Foreskin keratinocyte (primary cell): ENCODE measurements at places on chromosomes 1 and 21. TPM values are rescaled to one million over a fixed set of nuclear protein-coding genes. Genes with fewer than 3 reads are reported as not detected.

DNA sequence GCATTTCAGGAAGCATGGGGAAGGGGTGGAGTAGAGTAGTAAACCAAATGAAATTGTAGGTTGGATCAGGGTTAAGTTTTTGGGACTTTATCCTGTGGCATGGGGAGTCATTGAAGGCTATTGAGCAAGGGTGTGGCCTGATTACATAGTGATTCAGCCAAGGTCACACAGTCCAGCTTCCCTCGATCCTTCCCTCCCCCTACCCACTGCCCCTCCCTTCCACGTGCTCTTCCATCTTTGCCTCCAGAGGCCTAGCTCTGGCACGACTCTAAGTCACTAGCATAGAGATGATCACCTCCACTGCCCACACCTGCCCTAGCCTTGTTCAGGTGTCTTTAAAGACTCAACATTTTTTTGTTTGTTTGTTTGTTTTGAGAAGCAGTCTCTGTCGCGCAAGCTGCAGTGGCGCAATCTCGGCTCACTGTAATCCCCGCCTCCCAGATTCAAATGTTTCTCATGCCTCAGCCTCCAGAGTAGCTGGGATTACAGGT lies 37.2 kb upstream of the SLC9A1 start:
- DNase-seq, result no peak

DNA sequence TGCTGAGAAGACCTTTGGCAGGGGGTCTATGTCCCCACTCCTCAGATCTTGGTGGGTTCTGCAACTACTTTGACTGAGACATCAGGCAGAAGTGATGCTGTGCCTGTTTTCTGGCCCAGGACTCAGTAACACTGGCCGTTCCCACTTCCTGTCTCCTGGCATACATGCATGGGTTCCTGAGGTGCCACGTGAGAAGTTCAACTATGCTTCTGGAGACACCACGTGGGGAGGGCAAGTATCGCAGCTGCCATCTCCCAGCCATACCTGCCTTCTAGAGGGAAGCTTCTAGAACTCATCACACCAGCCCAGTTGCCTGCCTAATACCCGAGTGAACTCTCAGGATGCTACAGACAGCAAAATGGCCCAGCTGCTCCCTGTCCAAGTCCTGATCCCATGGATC lies 65.8 kb downstream of the TRABD2B start:
- DNase-seq, result no peak

DNA sequence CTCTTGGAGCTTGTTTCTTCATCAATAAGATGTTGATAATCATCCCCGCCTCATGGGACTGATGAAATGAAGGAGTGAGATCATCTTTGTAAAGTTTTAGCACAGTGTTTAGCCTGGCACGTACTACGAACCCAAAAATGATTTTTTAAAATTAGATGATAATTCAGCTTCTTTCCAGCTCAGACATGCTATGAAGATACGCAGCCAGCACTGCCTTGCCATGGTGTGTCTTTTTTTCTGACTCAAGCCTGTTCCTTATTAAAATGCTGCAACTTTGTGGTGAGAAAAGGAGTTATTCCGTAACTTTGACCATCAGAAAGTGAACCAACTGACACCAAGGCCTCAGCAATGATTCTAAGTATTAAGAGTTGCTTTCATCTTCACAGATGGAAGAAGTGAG lies 269.0 kb downstream of the LTN1 start:
- DNase-seq, result no peak

DNA sequence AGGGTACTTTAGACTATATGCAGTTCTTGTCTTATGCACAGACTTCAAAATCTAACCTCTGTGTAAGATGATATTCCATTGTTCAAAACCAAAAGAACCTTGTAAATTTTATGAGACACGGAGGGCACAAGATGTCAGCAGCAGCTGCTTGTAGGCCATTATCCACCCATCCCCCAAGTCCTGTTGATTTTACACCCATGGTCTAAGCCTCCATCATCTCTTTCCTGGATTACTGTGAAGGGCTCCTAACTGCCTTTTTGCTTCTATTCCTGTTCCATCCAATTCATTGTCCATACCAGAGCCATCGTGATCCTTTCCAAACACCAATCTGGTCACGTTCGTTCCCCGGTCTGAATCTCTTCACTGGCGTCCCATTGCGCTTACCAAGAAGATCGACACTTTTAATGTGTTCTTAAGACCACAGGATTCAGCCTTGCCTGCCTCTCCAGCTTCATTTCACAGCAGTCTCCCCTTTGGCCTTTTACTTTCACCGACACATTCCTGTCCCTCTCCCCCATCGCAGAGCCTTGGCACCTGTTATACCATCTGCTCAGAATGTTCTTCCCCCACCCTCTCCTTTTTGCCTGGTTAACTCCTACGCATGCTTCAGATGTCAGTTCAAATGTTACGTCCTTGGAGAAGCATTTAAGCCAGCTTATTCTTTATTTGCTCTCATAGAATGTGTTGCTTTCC lies 107.3 kb upstream of the POU3F1 start:
- no peak for DNase-seq

GRCh38 chr1:234990328-234990675 lies 138.3 kb downstream of the TOMM20 start:
- no peak for DNase-seq

- no peak for DNase-seq
These were observed 4.9 kb upstream of the BRWD1 start for GRCh38 chr21:39318091-39318959.

DNA sequence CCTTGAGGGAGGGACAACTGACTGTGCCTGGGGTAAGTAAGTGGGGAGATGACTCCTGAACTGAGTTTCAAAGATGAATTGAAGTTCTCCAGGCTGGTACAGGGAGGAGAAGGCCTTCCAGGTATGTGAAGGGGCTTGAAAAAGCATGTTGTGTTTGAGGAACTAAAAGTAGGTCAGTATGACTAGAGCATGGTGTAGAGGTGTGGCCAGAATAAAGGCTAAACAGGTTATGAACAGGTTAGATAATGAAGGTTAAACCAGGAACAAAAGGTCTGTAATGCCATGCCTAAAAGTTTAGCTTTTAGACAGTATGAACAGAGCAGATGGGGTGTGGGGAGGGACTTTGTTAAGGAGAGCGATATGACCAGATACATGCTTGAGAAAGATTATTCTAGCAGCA lies 7.3 kb upstream of the CLSPN start:
- no peak for DNase-seq

- no peak for DNase-seq
These were observed 47.0 kb upstream of the EFHD2 start for GRCh38 chr1:15362737-15363128.

DNA sequence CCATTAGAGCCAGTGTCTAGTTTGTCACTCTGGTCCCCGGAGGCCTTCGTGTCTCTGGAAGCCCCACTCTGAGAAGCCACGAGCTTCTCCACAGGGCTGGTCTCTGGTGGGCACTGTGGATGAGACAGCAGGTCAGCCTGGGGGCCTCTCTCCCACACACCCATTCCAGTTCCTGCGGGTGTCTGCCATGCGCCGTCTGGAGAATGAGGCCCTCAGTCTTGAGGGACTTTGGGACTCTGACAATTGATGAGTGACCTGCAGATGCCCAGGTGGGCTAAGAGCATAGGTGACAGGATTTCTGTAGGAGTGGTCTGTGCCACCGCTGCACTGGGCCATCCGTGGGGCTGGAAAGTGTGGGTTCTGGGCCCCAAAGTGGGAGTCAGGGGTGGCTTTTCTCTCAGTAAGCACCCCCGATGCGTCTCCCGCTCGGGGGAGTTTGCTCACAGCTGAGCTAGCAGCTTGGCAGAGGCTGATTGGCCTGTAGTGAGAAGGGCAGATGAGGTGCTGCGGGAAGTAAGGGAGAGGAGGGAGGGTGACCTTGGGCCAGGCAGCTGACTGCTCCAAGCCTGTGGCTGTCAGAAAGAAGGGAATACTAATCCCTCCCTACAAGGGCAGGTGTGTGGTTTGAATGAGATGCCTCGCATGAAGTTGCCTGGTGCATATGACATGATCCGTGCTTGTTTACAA lies 26.4 kb downstream of the LHX4 start:
- DNase-seq, result no peak

DNA sequence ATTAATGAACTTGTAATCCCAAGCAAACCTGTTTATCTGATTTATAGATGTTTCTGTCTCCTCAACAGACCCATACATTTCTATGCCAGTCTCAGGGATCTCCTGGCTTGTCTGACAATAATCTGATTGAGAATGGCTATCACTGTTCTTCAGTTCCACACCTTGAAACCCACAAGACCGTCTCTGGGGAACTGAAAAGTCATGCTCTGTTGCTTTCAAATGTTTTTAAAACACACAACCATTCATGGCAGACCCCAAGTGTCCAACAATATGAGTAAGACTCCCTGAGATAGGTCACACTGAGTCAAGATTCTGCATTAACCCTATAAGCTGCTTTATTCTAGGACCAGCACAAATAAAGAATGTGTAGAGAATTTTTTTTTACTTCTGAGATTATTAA lies 611.2 kb upstream of the PLXNA2 start:
- no peak for DNase-seq

WNT4 gene
- polyA plus RNA-seq, result 0.17 and 0.26 TPM in 2 replicates

CLDN19 gene
- polyA plus RNA-seq, result not detected in 2 replicates

CSF3R gene
- polyA plus RNA-seq, result not detected in 2 replicates

TAS1R1 gene
- not detected in 2 replicates for polyA plus RNA-seq

HCN3 gene
- 2.3 and 2.4 TPM in 2 replicates for polyA plus RNA-seq
